Osteocyte (in vitro differentiated cells): ENCODE measurements at places on chromosomes 3 and 15. TPM values are rescaled to one million over a fixed set of nuclear protein-coding genes. Genes with fewer than 3 reads are reported as not detected.
A peak's percentile ranks its signal among the peaks of the same experiment; 100 is the strongest.

DNA sequence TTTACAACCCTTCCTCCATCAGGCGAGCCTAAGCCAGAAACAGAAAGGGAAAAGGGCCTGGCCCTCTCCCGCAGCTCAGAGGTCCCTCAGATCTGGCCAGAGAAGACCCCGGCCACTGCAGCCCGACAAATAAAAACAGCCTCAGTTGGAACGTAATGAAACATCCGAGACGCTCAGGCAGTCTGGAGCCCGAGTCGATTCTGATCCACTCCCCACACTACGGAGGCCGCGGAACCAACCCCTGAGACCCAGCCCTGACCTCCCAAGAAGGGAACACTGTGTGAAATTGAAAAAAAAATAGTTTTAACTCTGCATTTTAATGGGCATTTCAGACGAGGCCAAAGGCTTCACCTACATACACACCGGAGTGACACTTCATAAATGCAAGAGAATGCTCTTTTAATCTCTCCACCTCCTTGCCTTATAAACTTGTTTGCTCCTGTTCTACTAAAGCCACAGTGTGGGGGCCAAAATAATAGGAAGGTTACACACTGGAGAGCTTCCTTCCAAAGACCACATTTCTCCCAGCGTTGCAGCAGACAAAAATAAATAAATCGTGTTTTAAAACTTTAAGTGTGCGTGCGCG, 3.7 kb downstream of the MEIS2 start:
- DNase-seq: no peak
- H3K4me3 ChIP-seq: peak overlapping the region; percentile 99
- no peaks in the 10 kb centered on the region for H3K27me3 ChIP-seq
- H3K36me3 ChIP-seq: peaks cover 23% of the 10 kb centered on the region
- H3K4me1 ChIP-seq: peaks cover 41% of the 10 kb centered on the region

- H3K36me3 ChIP-seq: peaks cover 4% of the 10 kb centered on the region
- no peak overlapping the region for H3K4me3 ChIP-seq
- H3K27me3 ChIP-seq: no peaks in the 10 kb centered on the region
- no peak for DNase-seq
- H3K4me1 ChIP-seq: no peaks in the 10 kb centered on the region
- H3K27ac ChIP-seq: no peak overlapping the region
Observed at GRCh38 chr3:169421182-169421581, 242.3 kb downstream of the MECOM start.

- H3K27ac ChIP-seq: no peak overlapping the region
- no peaks in the 10 kb centered on the region for H3K36me3 ChIP-seq
- DNase-seq: no peak
- no peaks in the 10 kb centered on the region for H3K27me3 ChIP-seq
Observed at GRCh38 chr3:168914662-168915061, 748.9 kb downstream of the MECOM start.

DNA sequence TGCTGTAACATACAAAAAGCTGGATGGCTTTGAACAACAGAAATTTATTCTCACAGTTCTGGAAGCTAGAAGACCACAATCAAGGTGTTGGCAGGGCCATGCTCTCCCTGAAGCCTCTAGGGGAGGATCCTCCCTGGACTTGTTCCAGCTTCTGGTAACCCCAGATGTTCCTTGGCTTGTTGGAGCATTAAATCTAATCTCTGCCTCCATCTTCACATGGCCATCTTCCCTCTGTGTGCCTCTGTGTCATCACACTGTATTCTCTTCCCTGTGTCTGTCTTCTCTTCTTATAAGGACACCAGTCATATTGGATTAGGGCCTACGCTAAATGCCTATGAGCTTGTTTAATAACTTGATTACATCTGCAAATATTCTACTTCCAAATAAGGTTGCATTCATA, 109.5 kb downstream of the STAG1 start:
- H3K27me3 ChIP-seq: no peaks in the 10 kb centered on the region
- DNase-seq: no peak
- H3K4me1 ChIP-seq: peaks cover 26% of the 10 kb centered on the region

GRCh38 chr3:42556089-42556632, 25.6 kb downstream of the SEC22C start:
- H3K27ac ChIP-seq: no peak overlapping the region
- no peaks in the 10 kb centered on the region for H3K4me1 ChIP-seq
- DNase-seq: no peak

GRCh38 chr3:155657161-155657560, 87.7 kb downstream of the PLCH1 start:
- no peak overlapping the region for H3K4me3 ChIP-seq
- H3K27ac ChIP-seq: no peak overlapping the region
- no peaks in the 10 kb centered on the region for H3K36me3 ChIP-seq
- no peaks in the 10 kb centered on the region for H3K4me1 ChIP-seq
- H3K27me3 ChIP-seq: no peaks in the 10 kb centered on the region
- no peak for DNase-seq

DNA sequence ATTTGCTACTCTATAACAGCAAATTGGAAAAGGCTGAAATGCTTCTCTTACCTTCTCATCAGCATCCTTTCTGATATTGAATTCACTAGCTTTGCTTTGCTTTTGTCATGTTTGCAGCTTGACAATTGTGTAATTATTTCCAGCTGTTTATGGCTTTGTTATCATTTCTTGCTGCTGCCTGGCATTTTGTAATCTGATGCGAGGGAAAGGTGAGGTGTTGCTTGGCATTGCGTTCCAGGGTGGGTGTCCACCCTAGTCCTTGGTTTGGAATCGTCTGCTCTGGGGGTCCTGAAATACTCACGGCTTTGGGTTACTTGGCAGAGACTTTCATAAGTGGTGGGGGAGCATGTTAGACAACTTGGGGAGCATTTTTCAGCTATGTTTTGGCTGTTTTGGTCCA, 2.9 kb downstream of the CACNA2D3 start:
- H3K27me3 ChIP-seq: peaks cover 46% of the 10 kb centered on the region
- no peak overlapping the region for H3K27ac ChIP-seq
- peaks cover 10% of the 10 kb centered on the region for H3K4me1 ChIP-seq
- DNase-seq: peak; percentile 27
- H3K4me3 ChIP-seq: no peak overlapping the region

GRCh38 chr15:99474909-99475753, 90.7 kb upstream of the MEF2A start:
- DNase-seq: no peak
- no peak overlapping the region for H3K4me3 ChIP-seq
- H3K27me3 ChIP-seq: no peaks in the 10 kb centered on the region

- DNase-seq: no peak
- H3K27me3 ChIP-seq: peaks cover 11% of the 10 kb centered on the region
- no peak overlapping the region for H3K27ac ChIP-seq
- no peak overlapping the region for H3K4me3 ChIP-seq
Observed at GRCh38 chr3:145815707-145816413, 345.1 kb downstream of the PLOD2 start.

DNA sequence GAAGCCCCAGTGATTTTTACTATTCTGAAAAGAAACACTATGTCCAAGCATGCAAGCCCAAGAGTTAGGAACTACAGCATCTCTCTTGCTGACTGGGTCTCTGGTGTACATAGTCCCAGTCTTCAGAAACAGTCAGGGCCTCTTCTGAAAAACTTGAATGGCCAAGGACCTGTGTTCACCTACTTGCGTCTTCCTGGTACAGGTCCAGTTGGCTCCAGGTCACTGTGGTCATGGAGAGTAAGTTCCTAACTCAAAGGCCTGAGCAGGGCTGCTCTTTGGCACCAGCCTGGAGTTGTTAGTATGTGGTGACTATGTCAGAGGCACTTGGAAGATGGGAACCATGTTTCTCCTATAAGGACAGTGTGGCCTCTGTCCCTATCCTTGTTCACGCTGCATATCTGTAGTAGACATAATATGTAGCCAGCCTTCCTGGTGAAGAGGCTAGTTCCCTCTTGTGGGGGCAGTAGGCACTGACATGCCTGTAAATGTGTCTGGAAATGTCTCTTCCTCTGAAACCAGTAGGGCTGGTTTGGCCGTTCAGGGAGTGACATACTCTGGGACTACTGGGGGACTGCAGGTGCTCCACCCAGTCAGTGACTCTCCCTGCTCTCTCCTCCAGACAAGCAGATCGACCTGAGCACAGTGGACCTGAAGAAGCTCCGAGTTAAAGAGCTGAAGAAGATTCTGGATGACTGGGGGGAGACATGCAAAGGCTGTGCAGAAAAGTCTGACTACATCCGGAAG, 2.6 kb upstream of the RBM15B start:
- H3K4me1 ChIP-seq: peaks cover 52% of the 10 kb centered on the region
- no peak overlapping the region for H3K4me3 ChIP-seq
- no peak overlapping the region for H3K27ac ChIP-seq
- DNase-seq: peak; percentile 63
- peaks cover 19% of the 10 kb centered on the region for H3K36me3 ChIP-seq

DNA sequence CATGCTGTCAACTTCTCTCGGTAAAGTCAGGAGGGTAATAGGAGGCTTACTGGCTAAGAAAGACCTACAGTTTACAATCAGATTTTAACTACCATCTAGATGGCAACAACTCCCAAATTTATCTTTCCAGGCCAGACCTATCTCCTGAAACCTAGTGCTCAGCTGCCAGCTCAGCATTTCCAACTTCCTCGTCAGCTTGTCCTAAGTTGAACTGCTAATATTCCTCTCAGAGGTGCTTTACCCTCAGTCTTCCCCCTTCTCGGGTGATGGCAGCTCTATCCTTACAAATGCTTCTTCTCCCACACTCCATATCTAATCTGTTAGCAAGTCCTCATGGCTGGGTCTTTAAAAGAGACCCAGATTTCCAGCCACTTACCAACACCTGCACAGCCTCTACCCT, 36.9 kb upstream of the UBE2E2 start:
- no peak overlapping the region for H3K27ac ChIP-seq
- H3K27me3 ChIP-seq: peaks cover 3% of the 10 kb centered on the region
- no peak overlapping the region for H3K4me3 ChIP-seq
- DNase-seq: no peak
- no peaks in the 10 kb centered on the region for H3K4me1 ChIP-seq

DNA sequence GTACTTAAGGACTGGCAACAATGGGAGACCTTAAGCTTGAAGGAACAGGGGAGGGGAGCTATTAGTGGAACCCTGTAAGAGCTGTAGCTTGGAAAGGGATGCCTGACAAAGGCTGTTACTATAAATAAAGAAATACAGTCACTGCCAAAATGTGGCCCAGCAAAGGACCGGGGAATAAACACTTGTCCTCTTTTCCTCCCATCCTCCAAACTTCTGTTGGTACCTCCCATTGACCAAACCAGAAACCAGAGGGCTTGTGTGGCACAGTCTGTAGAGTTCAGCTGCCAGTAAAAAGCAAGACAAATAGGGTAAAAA, 25.1 kb upstream of the TCF12 start:
- DNase-seq: no peak
- H3K4me1 ChIP-seq: peaks cover 7% of the 10 kb centered on the region
- H3K27ac ChIP-seq: no peak overlapping the region
- H3K4me3 ChIP-seq: no peak overlapping the region

- H3K36me3 ChIP-seq: peaks cover 13% of the 10 kb centered on the region
- no peak overlapping the region for H3K27ac ChIP-seq
- no peak overlapping the region for H3K4me3 ChIP-seq
- no peak for DNase-seq
- H3K27me3 ChIP-seq: no peaks in the 10 kb centered on the region
- H3K4me1 ChIP-seq: no peaks in the 10 kb centered on the region
Observed at GRCh38 chr15:59259137-59259943, 52.7 kb downstream of the LDHAL6B start.

- H3K4me3 ChIP-seq: no peak overlapping the region
- H3K27ac ChIP-seq: no peak overlapping the region
- H3K4me1 ChIP-seq: peaks cover 9% of the 10 kb centered on the region
- H3K27me3 ChIP-seq: peaks cover 47% of the 10 kb centered on the region
Observed at GRCh38 chr15:88800026-88800425, 3.2 kb upstream of the ACAN start.

GRCh38 chr15:65873256-65873655, 4.0 kb downstream of the RAB11A start:
- H3K4me3 ChIP-seq: no peak overlapping the region
- peaks cover 18% of the 10 kb centered on the region for H3K36me3 ChIP-seq
- no peak for DNase-seq
- H3K27ac ChIP-seq: peak overlapping the region; percentile 23
- no peaks in the 10 kb centered on the region for H3K27me3 ChIP-seq

DNA sequence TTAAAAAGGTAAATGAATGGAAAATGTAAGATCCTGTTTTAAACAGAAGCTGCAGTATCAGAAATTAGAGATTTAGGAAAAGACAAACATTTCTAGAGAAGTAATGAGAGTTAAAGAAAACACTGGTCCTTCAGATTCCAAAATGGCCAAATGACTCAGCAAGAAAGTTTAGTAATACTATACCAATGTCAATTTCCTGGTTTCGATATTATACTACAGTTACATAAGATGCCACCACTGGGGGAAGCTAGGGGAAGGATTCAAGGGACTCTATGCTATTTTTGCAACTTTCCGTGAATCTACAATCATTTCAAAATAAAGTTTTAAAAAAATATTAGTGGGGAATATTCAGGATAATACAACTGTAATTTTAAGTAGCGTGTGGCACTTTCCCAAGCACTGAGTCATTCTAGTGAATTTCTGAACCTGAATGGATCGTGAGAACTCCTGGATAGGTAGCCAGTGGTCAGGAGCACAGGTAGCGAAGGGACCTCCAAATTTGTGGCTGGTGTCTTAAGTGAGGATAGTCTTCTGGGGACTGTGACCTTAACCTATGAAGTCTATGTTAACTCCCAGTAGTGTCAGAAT, 37.6 kb downstream of the TMCC1 start:
- no peaks in the 10 kb centered on the region for H3K27me3 ChIP-seq
- H3K4me3 ChIP-seq: no peak overlapping the region
- no peak for DNase-seq
- H3K36me3 ChIP-seq: peaks cover 24% of the 10 kb centered on the region

DNA sequence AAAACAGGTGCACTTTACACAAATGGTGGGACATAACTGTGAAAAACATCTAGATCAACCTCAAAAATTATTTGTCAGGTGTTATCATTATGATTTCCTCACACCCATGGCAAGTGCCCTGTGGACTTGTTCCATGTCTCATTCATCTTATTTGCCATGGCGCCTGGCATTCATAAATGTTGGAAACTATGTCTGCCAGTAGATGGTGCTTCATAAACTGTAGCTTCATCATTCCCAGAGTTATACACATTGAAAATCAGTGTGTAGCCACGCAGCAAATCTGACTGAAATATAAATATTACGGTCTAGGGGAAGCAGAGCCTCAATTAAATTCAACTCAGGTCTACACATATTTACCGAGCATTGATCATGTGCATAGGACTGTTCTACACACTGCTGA, 90.7 kb downstream of the IMPG2 start:
- no peaks in the 10 kb centered on the region for H3K27me3 ChIP-seq
- no peak overlapping the region for H3K27ac ChIP-seq
- no peak overlapping the region for H3K4me3 ChIP-seq
- no peak for DNase-seq
- peaks cover 3% of the 10 kb centered on the region for H3K36me3 ChIP-seq
- H3K4me1 ChIP-seq: peaks cover 2% of the 10 kb centered on the region

DNA sequence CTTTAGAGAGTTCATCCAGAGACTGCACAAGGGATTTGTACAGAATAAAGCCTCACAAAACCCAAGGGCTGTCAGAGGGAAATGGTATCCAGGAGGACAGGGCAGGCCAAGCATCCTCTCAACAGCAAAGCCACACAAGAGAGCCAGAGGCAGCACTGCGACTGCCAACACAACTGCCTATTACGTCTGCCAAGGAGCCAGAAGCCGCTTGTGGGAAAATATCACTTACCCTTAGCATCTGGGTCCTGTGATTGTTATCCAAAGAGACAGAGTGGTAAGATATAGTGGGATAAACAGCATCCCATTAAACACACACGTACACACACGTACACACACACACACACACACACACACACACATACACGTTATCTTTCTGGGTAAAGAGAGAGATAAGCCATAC, 618.3 kb upstream of the AGTR1 start:
- peaks cover 23% of the 10 kb centered on the region for H3K4me1 ChIP-seq
- no peaks in the 10 kb centered on the region for H3K36me3 ChIP-seq
- no peaks in the 10 kb centered on the region for H3K27me3 ChIP-seq
- H3K27ac ChIP-seq: peak overlapping the region; percentile 7

The HIGD1A gene
- 63.8 and 66.1 TPM in 2 replicates for total RNA-seq

The CEMIP gene
- total RNA-seq: 445 and 457 TPM in 2 replicates

The ATP1B3 gene
- total RNA-seq: 139 and 152 TPM in 2 replicates

The IQCF5 gene
- total RNA-seq: not detected in 2 replicates

The SKOR1 gene
- 0.42 and 0.48 TPM in 2 replicates for total RNA-seq

The AADACL2 gene
- total RNA-seq: not detected in 2 replicates
